ENCODE measurements at places on chromosomes 5 and 9.

DNA sequence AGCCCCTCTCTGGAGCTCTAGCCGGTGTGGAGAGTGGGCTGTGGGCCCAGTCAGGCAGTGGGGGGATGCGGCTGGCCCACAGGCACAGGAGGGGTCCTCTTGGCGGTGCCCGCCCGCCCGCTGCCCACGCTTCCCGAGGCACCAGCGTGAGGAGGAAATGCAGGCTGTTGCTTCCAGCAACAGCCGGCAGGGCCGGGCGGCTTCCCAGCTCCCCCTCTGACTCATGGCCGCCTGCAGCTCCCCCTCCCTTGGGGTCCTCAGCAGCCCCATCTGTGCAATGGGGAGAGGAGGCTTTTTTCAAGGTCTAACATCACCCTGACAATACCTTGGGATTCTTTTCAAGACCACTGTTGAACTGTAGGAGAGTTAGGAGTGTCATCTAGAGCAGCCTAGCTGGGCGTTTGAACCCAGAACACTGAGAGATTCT, 10.4 kb downstream of the CXXC5 start:
- DNase-seq: no peak

DNA sequence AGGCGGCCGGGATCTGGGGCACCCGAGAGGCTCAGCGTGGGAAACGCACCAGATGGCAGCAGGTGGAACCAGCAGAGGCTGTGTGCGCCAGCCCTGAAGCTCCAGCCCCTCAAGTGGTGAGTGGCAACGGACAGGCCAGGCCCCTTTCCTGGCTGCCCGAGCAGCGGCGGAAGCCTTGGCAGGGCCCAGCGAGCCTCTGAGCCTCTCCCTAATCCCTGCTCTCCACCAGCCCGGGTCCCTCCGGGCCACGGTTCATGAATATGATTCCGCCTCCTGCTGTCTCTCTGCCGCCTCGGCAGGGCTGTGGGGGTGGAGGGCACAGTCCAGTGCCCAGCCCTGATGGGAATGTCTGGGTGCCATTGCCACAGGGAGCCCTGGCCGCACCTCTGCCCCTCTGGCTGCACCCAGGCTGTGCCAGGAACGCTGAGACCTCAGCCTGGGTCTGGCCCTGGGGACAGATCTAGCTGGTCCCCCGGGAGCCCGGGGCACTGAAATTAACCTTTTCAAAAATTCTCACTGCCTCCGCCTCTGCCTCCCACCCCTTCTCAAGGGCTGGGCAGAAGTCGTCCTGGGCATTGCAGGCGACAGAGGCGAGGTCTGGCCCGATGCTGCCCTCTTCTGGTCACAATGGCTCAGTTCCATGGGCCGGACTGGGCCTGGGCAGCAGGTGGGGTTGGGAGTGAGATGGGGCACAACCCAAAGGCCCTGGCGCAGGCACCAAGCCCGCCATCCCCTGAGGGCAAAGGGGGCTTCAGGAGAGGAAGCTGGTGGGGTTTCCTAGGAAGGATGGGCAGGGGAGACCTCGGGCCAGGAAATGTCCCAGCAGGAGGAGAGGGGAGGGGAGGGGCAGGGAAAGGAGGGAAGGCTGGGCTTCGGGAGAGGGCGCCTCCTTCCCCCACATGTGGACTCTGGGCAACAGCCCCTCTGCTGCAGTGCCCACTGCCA, 20.3 kb downstream of the CCDC187 start:
- peak; percentile 72 for DNase-seq

GRCh38 chr5:61397937-61398336, 65.9 kb downstream of the ZSWIM6 start:
- DNase-seq: no peak

DNA sequence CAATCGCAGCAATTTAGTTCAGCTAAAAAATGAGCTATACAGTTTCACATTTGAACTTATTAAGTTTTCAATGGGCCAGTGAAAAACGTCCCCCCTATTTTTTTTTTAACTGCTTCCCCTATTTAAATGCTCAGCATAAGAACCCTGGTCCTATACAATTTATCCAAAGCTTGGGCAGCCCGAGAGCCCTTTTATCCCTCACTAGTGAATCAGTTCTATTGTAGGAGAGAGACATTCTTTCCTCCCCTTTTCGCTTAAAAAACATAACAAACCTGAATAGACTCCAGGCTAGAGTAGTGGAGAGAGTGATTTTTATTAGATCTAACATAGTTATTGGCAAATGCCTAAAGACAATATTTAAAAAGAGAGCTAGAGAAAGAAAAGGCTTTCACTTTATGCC, 1.4 kb downstream of the LIX1 start:
- DNase-seq: no peak

DNA sequence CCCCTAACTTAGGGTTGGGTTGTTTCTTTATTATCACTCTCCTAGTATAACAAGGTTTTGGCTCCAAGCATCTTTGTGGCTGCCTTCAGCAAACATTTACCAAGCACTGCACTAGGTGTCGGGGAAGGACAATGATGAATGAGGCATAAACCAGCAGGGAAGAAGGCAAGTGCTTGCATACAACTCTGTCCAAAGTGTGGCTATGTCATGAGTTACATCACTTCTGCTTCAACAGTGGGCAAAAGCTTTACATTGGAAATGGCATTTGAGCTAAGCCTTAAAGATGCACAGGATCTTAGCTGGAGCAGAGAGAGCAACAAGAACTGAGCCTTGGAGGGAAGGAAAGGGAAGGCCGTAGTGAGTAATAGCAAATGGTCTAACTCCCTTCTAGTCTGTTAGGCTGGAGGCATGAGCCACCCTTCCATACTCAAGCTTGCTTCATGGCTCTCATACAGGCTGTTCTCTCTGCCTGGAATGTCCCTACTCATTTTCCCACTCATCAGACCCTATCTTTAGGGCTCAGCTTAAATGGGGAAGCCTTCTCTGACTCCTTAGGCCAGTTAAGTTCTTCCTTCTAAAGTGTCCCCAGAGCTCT, 121.8 kb downstream of the SEMA6A start:
- no peak for DNase-seq
